Stimulated activated CD4-positive, alpha-beta T cell treated with anti-CD3 and anti-CD28 coated beads, TNF-alpha, amount 100 ng/mL, for 1 hour (primary cell): ENCODE measurements at places on chromosomes 2 and 18.

- no peak for DNase-seq
Observed at GRCh38 chr18:56723068-56723467, 71.9 kb downstream of the WDR7 start.

DNA sequence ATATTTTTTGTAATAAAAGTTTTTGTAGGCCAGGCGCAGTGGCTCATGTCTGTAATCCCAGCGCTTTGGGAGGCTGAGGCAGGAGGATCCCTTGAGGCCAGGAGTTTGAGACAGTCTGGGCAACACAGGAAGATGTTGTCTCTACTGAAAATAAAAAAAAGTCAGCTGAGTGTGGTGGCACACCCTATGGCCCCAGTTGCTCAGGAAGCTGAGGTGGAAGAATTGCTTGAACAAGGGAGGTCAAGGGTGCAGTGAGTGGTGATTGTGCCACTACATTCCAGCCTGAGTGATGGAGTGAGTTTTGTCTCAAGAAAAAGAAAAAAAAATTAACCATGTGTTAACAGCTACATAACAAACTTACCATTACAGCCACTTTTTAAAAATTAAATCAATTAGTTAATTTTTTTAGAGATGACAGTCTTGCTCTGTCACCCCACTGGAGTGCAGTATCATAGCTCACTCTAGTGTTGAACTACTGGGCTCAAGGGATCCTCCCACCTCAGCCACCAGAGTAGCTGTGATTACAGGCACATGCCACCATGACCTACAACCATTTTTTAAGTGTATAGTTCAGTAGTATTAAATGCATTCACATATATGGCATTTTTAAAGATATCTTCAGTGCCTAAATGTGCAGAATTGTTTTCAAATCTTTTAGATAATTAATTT is 67.2 kb upstream of the ACYP2 start:
- no peak for DNase-seq

DNA sequence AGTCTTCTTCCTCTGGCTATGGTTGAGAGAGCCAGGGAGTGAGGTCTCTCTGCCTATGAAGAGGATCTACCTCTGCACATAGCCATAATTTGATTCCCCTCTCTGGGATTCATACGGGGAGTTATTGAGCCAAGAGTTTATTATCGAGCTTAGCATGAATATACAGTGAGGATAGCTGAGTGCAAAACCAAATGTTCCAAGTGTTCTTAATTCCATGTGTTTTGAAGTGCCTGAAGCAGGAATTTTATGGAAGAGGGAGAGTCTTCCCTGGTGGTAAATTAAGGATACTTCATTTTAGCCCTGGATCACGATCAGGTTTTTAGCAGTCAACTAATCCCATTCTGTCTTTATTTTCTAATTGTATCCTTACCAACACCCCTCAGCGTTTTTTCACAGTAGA is 270.6 kb downstream of the C1D start:
- no peak for DNase-seq

DNA sequence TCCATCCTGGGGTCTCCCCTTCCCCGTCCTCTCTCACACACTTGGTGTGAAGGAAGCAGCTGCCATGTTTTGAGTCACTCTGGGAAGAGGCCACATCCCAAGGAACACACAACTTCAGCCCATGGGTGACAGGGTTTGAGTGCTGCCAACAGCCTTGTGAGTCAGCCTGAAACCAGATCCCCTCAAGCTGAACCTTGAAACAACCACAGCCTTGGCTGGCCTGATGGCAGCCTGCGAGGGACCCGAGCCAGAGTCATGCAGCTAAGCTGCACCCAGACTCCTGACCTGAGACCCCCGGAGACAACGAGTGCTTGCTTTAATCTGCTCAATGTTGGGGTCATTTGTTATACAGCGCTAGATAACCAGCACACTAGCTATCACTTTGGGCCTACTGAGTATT is 19.3 kb upstream of the MC2R start:
- DNase-seq, result no peak
